ENCODE measurements at places on chromosomes 5 and 9.

DNA sequence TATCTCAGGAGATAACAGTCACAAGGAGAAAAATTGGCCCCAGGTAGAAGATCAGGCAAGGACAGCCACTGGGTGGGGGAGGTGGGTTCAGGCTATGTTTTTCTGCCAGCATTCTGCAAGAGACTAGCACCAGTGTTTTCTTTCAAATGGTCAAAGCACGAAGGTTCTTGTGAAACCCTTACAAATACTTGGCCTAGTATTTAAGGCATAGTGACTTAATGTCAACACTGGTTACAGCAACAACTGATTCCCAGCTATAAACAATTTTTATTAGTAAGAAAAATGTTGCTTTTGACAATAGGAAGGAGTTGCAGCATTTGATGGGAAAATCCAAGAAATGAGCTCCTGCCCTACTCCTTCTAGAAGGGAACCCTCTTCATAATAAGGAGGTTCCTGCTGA, 349.6 kb downstream of the SLIT3 start:
- DNase-seq: no peak

- DNase-seq: no peak
These were observed 25.0 kb downstream of the STK32A start for GRCh38 chr5:147259837-147260236.

GRCh38 chr5:32358611-32359010, 45.9 kb upstream of the MTMR12 start:
- no peak for DNase-seq

DNA sequence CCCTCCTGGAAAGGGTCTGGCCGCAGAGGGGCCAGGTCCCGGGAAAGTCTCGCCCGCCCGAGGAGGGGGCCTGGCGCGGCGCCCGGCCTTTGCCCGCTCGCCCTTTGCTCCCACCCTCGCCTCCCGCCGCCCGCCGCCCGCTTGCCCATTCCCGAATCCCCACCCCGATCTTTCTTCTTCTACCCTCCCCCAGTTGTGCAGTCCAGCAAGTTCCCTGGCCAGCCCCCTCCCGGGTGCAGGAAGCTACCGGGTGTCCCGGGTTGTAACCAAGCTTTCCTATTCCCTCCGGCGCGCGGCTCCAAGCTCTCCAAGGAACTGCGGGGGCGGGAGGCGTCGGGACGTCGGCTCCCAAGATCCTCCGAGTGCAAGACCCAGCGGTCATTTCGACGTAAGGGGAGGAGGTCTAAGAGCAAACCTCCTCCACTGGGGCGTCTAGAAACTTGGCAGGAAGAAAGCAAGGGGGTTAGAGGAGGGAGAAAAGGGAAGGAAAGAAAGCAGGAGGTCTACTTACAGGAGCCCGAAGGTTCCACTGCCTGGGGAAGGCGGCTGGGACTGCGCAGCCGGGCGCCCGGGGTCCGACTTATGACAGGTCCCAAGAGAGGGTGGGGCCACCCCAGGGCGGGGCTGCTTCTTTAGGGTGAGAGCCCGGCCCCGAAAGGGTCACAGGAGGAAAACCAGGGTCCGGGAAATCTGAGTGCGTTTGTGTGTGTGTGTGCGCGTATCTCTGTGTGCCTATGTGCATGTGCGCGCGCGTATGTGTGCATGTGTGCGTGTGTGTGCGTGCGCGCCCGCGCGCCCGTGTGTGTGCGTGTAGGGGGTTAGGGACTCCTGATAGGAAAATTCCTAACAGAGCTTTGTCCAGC, at the start of gene PTGR1:
Gene PTGR1 (minus strand): TSS at position 556 of the 863 bp plus-strand sequence. CDS start 2,225 bp downstream, outside the sequence.
- DNase-seq: no peak

GRCh38 chr9:124257844-124258606, at the start of gene NEK6:
Gene NEK6 (plus strand): TSS chr9:124257949. CDS start chr9:124301965, 44,016 bp downstream.
- DNase-seq: no peak

- no peak for DNase-seq
These were observed 65.8 kb upstream of the TBC1D2 start for GRCh38 chr9:98321269-98321668.

- DNase-seq: no peak
These were observed 104.2 kb downstream of the SEC61B start for GRCh38 chr9:99326112-99326916.

DNA sequence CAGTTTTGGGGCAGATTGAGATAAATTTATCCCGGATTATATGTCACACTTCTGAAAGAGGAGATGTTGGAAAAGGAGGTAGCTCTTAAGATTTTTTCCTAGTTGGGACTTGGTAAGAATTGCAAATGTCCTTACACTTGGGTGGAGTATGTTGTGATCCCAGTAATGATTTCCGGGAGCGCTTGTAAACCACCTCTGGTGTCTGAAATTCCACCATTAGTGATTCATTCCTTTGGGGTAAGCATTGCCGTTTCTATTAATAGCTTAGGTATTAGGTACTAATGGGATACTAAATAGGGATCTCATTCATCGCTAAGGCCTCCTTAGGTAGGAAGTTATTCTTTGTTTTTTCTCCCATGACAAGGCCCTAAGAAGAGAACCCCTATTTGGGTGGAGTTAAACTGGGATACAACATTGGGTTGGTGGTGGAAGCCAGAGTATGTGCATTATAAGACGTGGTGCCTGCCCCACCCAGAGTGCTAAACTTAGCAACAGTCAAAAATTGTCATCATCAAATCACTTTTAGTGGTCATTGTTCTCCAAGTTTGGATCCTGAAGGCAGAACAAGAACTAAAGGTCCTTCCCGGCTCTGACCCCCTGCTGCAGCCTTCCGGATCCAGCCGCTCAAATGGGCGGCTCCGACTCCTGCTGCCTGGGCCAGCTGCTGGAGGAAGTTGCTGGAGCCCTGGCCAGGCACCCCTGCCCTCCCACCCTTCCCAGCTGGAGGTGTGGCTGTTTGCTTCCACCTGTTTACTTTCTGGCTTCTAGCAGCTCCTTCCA, 31.7 kb upstream of the DAB2IP start:
- DNase-seq: no peak

DNA sequence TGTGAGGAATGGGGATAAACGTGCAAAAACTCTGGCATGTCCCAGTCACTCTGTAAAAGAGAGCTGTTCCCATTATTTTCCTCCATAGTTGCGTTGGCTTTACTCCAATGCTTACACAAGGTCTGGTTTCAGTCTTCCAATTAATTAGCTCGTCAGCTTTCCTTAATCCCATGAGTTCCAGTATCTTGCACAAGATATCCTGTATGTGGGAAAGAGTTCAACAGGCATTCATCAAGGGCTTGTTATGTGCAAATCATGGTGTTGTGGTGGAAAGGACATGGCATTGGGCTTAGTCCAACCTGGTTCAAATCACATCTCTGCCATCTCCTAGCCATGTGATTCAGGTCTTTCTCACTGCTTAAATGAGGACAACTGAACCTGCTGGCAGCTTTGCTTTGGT, 77.5 kb upstream of the PANK3 start:
- no peak for DNase-seq

- DNase-seq: no peak
These were observed 8.8 kb upstream of the GGTA1 start for GRCh38 chr9:121508415-121508814.

DNA sequence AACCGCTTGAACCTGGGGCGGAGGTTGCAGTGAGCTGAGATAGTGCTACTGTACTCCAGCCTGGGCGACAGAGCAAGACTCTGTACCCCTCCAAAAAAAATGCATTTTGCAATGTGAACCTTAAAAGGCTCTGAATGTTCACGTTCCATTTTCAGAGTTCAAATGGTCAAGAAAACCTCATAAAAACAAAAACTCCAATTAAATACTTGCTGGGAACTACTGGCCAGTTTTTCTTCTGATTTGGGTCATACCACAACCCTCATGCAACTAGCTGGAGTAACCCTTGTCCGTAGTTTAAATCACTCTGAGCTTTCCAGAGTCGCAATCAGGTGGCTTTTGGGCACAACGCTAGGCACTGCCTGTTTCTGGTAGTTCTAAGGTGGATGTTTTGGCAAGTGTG, 2.3 kb upstream of the OTULINL start:
- DNase-seq: no peak

- no peak for DNase-seq
These were observed 278.8 kb downstream of the PSAT1 start for GRCh38 chr9:78575771-78576170.

DNA sequence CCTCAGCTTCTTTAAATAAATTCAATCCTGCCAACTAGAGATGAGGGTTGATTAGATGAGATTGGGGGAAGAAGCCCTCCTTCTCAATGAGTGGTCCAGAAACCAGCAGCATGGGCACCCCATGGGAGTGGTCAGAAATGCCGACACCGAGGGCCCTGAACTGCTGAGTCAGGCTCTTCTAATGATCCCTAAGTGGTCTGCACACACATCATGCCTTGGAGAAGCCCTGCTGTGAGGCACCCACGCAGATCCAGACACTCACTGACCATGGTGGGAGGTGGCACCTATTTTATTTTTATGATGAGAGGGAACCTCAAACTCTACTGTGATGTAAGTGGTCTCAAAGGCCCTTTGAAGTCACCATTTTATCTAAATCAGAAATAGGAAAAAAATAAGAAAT, 72.3 kb upstream of the BOD1 start:
- DNase-seq: no peak

- DNase-seq: no peak
These were observed 175.3 kb downstream of the HSPA4 start for GRCh38 chr5:133227082-133227481.

DNA sequence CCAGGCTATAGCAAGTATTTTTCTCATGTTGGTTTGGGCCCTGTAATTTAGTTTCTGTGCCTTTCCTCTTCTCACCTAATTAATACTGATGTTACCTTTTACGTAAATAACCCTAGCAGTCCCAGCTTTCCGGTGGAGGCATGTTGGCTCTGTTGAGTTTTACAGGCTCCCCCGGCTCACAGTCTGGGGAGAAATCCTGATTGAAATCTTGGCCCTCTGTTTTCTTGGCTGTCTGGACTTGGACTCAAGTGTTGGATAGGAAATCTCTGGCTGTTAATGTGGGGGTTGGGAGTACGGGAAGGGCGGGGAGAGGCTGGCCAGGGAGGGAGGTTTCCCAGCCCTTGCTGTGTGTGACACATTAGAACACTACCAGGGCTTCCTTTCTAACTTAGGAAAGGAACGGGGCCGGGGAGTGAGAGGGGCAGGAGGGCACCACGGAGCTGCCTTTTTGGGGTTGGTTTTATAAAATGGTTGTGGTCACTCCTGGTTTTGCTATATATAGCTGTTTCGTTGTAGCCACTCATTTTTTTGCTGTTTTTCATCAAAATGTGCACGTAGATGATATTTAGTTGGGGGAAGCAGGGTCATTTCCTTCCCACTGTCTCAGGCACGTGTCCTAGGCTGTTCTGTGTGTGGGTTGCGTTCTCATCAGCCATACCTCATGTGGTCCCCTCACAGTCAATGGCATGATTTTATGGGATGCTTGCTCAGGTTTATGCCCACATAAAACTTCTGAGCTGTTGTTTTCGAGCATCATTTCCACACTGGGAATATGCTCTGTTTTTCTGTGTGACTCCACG, 11.0 kb downstream of the TRIO start:
- no peak for DNase-seq

DNA sequence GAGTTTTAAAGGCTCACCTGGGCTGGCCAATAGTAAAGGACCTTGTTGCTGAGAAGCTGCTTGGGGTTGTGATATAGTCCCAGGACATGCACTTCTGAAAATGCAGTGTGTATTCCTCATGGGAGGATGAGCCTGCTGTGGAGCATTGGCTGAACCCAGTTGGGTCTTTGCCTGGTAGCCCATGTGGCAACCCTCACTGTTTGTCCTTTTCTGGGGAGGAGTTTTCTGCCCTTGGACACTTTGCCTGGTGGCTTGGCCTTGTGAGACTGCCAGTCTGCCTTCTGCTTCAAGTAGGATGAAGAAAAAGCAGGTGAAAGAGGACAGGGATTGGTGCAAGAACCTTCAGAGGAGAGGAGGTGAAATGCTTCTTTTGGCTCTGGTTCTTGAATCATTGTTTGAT, 4.0 kb downstream of the TENT4A start:
- DNase-seq: no peak

DNA sequence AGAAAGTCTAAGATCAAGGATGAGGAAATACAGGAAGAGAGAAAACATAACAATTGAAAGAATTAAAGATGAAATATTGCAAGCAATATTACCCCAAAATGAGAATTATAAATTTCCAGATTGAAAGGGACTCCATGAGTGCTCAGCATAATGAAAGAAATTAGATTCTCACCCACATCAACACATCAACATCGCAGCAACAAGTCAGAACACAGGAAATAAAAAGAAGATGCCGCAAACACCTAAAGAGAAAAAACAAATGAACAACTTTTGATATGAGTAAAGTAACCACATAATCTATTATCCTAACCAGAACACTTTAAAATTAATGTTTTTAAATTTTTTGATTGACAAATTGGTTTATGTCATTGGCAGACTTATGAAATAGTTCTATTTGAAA, 318.3 kb upstream of the PTGER4 start:
- no peak for DNase-seq

- peak; percentile 2 for DNase-seq
These were observed 327.4 kb downstream of the SH3GL2 start for GRCh38 chr9:17906176-17906840.

DNA sequence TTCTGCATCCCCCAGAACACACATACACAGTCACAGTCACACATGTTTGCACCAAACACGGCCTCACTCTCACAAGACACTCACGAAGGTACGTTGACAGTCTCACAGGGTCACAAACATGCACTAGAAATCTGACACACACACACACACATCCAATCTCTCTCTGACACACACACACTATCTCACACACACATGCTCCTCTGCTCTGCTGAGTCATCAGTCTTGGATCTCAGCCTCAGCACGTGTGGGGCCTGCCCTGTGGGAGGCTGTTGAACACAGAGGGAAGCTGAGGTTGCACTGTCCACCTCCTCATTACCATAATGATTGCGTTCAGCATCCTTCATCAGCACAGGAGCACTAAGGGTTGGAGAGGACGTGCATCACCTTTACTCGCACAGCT, 188.8 kb downstream of the MTRR start:
- no peak for DNase-seq
